ENCODE measurements at places on chromosomes 3 and 15.

DNA sequence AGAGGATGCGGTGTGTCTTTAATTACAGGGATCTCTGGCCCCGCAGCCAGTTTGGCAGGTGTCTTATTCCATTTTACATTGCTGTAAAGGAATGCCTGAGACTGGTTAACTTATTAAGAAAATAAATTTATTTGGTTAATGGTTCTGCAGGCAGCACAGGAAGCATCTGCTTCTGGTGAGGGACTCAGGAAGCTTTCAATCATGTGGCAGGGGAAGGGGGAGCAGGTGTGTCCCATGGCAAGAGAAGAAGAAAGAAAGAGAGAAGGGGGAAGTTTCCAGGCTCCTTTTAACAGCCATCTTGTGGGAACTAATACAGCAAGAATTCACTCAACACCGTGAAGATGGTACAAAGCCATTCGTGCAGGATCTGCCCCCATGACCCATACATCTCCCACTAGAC is 128.0 kb upstream of the CRBN start:
- DNase-seq: no peak

DNA sequence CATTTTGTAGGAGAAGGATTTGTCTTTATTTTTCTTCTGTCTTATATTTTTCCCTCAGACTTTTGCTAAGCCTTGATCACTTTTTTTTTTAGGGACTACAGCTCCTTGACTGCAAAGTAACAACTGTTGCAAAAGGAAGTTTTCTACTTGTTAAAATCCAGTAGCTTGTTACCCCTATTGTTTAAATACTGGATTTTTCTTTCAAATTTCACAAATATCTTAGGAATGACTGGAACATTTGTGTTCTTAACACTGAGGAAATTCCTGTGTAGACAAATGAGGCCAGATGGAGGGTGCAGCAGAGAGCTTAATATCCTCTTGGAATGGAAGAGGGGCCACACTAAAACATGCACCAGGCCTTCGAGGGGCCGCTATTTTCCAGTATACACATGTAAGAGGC is 3.2 kb upstream of the PGPEP1L start:
- no peak for DNase-seq

GRCh38 chr15:50549326-50549725 is 2.9 kb upstream of the USP50 start:
- no peak for DNase-seq

DNA sequence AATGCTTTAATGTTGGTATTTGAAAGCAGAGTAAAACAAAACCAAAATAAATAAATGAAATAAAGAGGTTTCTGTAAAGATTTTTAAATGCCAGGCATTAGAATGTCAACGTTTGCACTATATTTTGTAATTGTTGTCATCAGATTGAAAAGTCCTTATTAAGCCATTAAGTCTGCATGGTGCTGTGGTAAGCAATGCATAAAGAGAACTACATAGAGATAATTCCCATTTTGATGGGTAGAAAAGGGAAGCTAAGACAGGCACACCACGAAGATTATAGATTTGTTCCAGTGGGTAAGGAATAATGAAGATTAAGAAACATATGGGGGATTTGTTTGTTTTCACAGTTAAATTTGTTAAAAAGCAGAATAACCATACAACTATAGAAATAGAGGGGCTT is 52.5 kb upstream of the PPARG start:
- DNase-seq: no peak

DNA sequence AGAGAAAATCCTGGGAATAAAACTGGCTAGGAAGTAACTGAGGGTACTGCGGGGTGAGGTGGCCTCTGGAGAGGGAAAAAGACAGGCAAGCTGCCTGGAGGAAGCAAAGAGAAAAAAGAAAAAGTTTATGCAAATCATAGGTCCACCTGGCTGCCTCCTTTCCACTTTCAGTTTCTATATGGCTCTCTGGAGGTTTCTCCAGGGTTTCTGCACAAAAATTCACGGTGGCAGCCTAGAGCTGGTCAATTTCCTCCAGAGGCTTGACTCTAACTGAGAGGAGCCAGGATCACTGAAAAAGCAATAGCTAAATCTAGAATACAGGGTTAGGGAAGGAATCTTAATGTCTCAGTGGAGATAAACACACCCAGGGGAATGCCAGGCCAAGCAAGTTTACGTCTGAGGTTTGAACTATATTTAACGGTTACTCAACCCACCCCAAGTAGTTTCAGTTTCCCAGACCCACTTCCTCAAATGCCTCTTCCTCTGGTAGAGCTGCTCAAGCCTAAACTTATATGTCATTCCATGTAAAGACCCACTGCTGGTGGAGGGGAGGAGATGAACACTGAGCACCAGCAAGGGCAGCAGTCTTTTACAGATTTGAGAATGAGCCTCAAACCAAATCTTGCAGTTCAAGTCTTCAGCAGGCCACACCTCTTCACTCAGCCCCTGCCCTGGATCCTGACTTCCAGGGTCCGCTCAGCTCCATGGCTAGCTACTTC is 5.7 kb downstream of the LYSMD2 start:
- DNase-seq: no peak

- DNase-seq: no peak
Observed at GRCh38 chr3:35223632-35224394, 415.5 kb upstream of the ARPP21 start.

GRCh38 chr3:157082305-157082982 is 77.5 kb downstream of the CCNL1 start:
- DNase-seq: no peak

GRCh38 chr3:68912376-68912775 is 20.0 kb downstream of the TAFA4 start:
- DNase-seq: no peak

GRCh38 chr3:31105438-31106077 is 211.1 kb upstream of the GADL1 start:
- DNase-seq: no peak

- no peak for DNase-seq
Observed at GRCh38 chr3:58034738-58035523, 26.7 kb downstream of the FLNB start.

DNA sequence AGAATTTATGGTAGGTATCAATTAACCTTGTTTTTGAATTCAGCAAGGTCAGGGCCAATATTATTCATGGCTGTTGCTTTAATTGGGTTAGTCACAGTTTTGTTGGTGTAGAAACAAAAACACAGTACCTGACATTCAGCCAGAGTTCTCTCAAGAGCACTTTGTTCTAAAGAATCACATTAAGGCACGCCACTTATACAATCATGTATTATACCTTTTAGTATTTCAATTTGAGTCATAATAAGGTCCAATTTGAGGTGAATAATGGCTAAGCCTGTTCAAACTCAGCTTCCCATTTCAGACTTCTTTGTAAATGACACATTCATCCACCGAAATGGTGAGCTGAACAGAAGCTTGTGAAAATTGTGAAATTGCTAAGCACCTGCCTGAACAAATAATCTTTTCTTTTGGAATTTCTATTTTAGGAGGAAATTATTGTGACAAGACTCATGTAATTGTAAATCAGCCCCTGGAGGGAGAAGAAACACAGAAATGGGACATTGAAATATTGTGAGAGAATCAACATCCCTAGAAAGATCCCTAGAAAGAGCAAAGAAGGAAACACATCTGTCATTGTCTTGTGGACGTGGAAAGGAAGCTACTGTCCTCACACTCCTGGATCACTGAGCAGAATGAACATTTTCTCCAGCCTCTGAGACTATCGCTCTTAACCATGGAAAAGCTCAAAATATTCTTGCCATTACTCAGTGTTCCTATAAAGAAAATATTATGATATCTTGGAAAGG is 29.3 kb downstream of the RIOX2 start:
- DNase-seq: peak; percentile 69

- no peak for DNase-seq
Observed at GRCh38 chr15:27086149-27086548, 115.2 kb downstream of the GABRG3 start.

DNA sequence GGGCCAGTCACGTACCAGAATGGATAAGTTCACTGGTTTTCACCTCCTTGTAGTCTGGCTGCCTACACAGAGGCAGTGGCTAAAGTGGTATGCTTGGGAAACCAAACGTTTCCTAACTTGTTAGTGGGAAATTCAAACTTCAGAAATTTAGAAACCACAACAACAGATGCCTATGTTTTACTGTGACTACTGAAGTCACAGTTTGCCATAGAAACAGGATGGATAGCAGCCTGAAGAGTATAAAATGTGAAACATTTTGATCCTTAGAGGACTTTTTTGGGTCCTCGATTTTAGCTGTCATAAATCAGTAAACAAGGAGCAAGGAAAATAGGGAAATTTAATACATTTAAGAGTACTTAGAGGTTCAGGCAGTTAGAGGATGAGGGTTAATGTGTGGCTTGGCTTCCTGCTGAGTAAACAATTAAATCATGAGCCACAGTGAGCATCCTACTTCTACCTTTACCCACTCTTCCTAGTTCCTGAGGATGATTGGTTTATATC is 48.6 kb downstream of the CMSS1 start:
- peak; percentile 27 for DNase-seq

DNA sequence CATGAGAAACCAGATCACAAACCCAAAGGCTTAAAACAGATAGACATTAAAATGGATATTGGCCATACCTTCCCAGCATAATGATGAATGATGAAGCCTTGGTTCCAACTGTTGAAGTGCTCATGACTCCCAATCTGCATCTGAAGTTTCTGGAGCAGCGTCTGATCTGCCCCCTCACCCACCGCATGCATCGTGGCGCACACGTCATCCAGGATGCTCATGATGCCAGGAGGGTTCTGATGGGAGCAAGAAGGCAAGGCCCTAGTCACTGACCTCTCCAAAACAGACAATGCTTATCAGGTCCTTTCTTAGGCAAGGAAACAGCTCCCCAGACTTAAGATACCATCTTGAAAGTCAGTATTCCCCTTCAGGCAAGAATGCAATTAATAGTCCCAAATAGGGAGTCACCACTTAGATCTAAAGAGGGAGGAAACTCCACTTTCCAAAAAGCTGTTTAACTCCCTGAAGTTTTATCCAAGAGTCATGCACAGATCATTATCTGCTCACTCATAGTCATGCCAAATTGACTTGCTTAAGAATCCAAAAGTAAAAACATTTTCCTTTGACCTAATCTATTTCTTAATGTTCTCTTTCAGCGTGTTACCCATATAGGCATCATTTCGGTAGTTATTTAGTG is 2.1 kb downstream of the LDHAL6B start:
- no peak for DNase-seq

GRCh38 chr3:170424879-170425278 is 6.2 kb downstream of the CLDN11 start:
- DNase-seq: no peak

DNA sequence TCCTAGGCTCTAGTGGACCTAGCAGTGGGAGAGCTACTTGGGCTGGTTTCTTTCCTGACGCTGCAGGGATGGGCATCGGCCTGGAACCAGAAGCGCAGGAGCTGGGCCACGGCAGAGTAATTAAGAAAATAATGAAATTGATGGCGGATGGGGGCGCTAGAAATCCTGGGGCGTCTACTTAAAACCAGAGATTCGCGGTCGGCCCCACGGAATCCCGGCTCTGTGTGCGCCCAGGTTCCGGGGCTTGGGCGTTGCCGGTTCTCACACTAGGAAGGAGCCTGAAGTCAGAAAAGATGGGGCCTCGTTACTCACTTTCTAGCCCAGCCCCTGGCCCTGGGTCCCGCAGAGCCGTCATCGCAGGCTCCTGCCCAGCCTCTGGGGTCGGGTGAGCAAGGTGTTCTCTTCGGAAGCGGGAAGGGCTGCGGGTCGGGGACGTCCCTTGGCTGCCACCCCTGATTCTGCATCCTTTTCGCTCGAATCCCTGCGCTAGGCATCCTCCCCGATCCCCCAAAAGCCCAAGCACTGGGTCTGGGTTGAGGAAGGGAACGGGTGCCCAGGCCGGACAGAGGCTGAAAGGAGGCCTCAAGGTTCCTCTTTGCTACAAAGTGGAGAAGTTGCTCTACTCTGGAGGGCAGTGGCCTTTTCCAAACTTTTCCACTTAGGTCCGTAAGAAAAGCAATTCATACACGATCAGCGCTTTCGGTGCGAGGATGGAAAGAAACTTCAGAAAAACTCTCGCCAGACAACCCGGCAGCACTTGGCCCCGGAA is 6.1 kb downstream of the SOX14 start:
- DNase-seq: no peak

DNA sequence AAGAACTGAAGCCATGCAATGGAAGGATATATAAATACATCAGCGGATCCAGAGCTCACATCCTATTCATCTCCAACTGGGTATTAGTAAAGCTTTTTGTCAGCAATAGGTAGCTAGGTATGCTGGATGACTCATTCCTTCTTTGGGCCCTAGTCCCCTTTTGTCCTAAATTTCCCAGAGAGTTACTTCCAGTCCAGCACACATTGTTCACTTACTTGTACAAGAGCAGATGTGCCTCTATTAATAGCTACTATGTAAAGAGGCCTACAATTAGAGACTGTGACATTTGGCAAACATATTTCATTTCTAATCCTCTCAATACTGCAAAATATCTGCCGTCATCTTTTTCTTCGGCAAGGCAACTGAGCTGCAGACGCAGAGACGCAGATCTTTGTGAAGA is 1.7 kb upstream of the SLC4A7 start:
- DNase-seq: no peak

DNA sequence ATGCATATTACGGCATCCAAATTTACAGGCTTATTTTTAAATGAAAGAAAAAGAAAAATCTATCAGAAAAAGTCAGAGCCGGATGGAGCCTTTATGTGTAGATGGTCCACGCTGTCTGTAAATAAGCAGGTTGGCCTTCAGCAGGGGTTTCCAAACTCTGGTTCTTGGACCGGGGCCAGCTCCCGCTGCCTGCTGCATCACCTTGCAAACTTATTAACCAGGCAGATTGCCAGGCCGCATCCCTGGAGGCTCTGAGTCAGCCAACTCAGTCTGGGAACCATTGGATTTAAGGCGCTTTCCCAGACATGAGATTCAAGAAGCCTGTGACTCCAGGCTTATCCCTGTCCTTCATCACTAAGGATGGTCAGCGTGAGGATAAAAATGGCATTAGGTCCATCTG is 212.4 kb downstream of the OPA1 start:
- peak; percentile 99 for DNase-seq

Measured in NCI-H2107 (cell line).